ENCODE measurements at places on chromosomes 11 and 22.
A peak's percentile ranks its signal among the peaks of the same experiment; 100 is the strongest.

DNA sequence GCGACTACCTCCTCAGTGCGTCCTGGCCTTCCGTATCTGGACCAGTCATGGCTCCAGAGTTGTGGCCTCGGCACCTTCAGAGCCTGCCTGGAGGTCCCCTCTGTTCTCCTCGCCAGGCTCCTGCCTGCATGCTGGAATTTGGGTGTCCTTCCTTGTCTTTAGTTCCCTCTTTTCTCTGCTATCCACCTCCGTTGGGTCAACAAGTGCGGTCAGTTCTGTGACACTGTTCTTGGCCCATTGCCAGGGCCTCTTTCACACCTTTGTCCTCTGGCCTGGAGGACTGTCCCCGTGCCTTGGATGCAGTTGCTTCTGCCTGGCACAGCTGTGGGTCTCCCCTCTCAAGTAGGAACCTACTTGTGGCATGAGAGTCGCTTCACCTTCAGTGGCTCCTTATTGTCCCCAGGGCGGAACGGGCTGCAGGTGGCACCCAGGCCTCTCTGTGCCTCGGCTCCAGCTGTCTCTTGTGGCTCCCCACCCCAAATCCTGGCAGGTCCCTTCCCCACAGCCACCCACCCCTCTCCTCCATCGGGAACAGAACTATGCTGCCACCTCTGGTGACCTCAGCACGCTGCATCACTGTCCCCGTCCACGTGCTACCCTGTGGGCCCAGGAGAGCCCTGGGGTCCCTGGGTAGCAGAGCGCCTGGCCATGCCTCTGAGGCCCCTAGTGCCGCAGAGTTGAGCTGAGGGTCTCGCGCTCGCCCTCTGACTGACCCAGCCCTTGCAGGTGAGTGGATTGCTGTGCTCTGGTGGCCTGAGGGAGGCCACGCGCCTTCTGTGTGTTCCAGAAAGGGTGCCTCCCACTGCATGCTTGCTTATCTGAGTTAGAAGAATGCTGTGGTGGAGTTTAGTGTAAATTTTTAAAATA is 4.7 kb downstream of the DGCR8 start:
- DNase-seq: no peak

GRCh38 chr11:76602431-76602861 is 68.1 kb downstream of the LRRC32 start:
- DNase-seq: peak; percentile 59

DNA sequence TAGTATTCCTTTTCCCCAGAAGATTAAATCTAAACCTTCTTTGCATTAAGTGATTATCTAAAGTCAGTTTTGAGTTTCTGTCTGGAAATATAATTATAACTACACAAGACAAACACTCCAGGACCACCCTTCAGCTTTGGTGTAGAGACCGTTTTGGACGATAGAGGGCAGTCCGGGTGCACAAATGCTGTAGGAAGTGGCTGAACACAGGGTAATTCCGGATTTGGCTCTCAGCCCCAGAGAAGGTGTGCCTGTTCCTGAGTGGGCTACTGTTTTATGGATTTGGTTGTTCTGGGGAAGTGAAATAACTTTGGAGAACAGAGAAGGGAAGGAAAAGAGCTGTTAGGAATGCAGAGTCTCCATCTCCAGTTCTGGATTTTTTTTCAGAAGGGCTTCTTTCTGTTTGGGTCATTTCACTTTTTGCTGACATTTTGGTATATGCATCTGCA is 14.8 kb downstream of the EXT2 start:
- DNase-seq: no peak

- DNase-seq: peak; percentile 52
Measured at GRCh38 chr11:11998091-11998781, 10.2 kb downstream of the DKK3 start.

DNA sequence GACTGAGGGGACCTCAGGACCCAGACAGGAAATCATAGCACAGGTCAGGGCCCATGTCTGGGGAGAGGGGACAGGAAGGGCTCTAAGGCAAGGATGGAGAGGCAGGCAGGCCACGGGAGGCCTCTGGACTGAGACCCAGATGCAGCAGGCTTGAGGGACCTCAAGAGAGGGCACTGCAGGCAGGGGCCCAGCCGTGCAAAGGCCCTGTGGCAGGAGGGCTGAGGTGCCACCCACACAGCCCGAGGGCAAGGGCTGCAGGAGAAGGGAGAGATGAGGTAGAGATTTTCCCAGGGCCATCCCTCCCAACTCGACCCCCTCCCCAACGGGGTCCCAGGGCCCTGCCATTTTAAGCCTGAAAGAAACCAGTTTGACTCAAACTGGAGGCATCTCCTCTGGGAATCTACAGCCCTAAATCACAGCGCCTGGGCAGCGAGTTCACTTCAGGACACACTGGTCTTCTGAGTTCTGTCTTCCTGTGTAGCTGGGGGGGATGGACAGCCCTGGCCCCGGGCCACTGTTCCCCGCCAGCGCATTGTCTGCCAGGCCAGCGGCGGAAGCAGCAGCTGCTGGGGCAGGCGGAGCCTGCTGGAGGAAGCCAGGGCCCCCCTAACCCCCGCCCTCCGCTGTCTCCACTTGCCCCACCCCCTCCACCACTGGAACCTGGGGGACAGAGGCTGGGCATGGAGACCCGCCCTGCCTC is 20.3 kb upstream of the WNT7B start:
- DNase-seq: peak; percentile 89

GRCh38 chr11:132898676-132899075 is 633.6 kb downstream of the OPCML start:
- no peak for DNase-seq

GRCh38 chr11:40161854-40162410 is 1297.5 kb downstream of the LRRC4C start:
- DNase-seq: no peak

DNA sequence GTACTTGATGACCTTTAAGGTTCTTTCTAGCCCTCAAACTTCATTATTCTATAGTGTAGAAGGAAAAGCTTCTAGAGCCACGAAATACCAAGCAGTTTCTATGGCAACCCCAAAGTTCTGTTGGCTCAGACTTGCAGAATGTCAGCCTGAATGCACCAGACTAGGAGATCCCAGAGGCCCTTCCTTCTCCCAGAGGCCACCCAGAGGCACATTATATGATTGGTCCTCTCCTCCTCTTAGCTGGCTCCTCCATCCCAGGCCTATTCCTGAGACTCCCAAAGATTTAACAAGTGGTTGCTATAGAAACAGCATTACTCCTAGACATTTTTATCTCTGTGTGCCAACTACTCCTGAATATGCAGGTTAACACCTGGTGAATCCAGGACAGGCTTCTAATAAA is 69.2 kb upstream of the CCDC90B start:
- DNase-seq: no peak

- no peak for DNase-seq
Measured at GRCh38 chr11:111585371-111585770, 16.9 kb upstream of the SIK2 start.

- DNase-seq: no peak
Measured at GRCh38 chr11:2209900-2210321, 38.3 kb upstream of the TH start.

DNA sequence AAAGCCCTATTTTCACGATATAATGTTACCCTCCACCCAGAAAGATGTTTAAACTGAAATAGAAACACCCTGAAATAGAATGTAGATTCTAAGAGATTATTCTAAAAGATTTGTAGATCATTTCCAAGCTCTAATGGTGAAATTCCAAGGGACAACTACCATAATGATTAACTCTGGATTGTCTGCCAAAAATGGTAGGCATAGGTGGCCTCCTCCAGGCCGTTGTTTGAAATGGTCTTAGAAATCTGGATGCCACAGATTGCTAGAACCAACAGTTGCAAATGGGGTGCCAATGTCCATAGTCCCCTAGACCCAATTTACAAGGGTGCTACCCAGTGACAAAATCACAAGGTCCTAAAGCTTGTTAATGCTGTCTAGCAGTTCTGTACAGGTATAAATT is 6.7 kb upstream of the SLC6A5 start:
- no peak for DNase-seq

DNA sequence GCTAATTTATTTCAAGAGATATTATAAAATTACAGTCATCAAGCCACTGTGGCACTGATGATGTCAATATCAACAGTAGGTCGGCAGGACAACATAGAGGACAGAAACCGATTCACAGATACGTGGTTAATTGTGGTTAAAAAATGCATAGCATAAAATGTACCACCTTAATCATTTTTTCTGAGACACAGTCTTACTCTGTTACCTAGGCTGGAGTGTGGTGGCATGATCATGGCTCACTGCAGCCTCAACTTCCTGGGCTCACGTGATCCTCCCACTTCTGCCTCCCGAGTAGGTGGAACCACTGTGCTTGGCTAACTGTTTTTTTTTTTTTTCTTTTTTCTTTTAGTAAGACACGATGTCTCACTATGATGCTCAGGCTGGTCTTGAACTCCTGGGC is 21.0 kb upstream of the TOLLIP start:
- DNase-seq: no peak

GRCh38 chr22:20180640-20181039 is 29.8 kb upstream of the CCDC188 start:
- DNase-seq: no peak

DNA sequence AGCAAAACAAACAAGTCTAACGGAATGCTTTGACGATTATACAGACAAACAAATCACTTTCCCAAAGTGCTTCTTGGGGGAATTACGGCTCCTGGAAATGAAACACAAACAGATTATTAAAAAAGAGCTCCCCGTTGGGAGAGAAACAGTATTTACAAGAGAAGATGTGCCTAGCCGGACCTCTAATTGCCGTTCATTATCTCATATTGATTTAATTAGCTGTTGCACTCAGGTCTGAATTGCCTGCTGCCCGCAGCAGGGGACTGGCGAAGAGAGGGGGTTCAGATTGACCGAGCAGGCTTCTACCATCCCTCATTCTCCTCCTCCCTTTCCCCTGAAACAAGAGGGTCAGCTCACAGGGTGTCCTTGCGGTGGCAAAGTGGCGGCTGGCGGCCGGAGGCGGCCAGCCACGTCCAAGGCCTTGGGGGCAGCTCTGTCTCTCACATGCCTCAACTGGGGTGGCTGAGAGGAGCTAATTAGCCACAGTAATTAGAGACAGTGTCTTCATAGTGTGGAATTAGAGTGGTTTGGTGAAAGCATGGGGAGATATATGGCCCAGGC is 295.1 kb downstream of the MIAT start:
- DNase-seq: no peak

GRCh38 chr11:93017821-93018690 is 48.6 kb downstream of the MTNR1B start:
- DNase-seq: no peak

DNA sequence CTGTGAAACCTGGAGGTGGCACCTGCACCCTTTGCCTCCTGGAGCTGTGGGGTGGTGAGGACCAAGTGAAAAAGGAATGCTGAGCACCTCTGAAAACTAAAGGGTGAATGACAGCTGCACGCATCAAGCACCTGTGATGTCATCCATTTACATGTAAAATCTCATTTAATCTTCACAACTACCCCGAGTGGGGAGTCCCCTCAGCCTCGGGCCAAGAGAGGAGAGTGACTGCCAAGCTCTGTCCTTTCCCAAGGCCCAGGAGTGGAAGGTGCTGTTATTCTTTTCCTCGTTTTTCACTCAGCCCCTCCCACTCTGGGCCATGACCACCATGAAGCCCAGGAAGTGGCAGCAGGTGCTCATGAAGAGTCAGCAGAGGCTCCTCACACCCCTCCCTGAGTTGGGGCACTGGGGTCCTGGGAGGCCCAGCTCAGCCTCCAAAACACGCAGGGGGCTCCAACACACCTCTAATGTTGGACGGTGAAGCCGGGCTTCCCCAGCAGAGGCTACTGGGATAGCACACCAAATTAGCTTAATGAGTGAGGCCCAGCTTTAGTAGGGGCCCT is 35.7 kb downstream of the NECTIN1 start:
- no peak for DNase-seq

DNA sequence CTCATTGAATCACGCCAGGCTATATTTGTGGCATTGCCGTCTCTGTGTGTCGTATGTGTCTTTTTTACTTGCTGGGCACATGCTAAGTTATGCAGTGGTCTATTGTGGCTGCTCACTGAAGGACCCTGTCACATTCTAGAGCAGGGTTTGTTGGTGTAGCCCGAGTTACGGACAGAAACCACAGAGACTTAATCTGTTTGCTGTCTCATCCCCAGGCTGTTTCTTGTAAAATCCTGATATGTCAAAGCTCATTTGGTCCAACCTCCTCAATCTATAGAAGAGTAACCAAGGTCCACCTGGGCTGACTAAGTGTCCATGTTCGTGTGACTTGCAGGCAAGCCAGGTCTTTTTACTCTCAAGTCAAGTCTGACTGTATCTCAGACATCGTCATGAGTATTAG is 5.0 kb downstream of the DPF2 start:
- DNase-seq: no peak

- no peak for DNase-seq
Measured at GRCh38 chr22:49892226-49892899, 25.9 kb downstream of the ALG12 start.

DNA sequence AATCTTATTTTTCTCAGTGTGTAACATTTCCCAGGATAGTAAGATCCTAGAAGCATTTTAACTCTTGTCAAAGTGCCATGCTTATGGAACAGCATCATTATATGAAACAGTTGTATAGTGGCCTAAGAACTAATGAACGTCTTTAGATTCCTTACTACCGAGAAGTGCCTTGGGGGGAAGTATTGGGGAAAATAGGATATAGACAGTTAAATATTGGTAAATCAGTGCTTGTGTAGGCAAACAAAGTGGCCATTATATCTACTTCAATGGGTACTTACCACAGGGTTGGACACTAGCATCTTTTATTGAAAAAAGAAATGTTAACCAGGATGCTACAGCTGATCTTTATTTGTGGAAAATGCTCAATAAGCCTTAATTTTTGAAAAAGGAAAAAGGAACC is 11.3 kb downstream of the FAR1 start:
- DNase-seq: no peak

Measured in AG09319 (cell line).